ENCODE measurements at places on chromosomes 16 and 17. TPM values are rescaled to one million over a fixed set of nuclear protein-coding genes. Genes with fewer than 3 reads are reported as not detected.

- peak; percentile 51 for DNase-seq
Observed at GRCh38 chr17:60390925-60391470, 935 bp downstream of the USP32 start.

Gene CRHR1
- not detected for total RNA-seq

GRCh38 chr16:8798535-8799157 lies 1.0 kb downstream of the PMM2 start:
- DNase-seq, result no peak

Gene TMEM238L
- not detected for total RNA-seq

DNA sequence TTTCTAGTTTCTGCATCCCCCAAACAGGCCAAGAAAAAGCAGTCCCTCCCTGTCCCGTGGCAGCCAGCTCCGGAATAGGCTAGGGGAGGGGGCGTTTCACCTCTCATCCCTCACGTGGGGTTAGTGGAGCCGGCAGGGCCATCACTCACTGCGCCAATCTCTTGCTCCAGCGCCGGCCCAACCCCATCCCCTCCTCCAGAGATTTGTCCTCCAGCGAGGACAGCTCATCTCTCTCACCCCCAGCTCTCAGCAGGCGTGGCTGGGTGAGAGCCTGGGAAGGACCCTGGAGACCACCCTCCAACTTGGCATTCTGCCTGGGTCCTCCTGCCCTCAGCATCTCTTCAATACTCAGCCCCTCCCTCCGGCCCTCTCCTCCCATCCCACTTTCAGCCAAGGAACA lies 74.1 kb downstream of the TMEM132E start:
- DNase-seq, result peak; percentile 79

GRCh38 chr17:11109106-11109505 lies 131.9 kb upstream of the SHISA6 start:
- DNase-seq, result no peak

Gene SLC16A6
- total RNA-seq, result 2.3 TPM

Gene AMZ2
- total RNA-seq, result 27.1 TPM

DNA sequence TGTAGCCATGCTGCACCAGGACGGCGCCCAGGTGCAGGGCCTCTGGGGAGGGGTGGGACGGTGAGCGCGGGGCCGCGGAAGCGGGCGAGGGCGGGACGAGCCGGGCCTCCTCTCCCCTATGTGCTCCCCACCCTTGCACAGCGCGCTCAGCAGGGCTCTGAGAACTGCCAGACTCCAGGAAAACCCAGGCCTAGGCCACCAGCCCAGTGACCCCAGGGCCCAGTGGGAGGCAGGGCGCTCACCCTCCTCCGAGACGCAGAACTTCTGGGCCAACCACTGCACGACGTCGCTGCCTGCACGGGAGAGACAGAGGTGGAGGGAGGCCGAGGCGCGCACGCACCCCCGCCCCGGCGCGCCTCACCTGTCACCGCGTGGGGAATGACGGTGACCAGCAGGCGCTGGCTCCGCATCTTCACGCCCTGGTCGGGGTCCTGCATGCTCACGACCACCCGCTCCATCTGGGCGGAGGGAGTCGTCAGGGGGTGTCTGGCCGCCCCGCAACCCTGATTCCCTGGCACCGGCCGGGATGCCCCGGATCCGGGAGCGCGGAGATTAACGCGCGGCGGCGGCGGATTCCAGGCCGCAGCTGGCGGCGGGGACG lies 603 bp downstream of the RGS11 start:
- no peak for DNase-seq

Gene HS3ST4
- total RNA-seq, result 0.06 TPM

Gene KRTAP4-6
- total RNA-seq, result not detected

- peak; percentile 36 for DNase-seq
Observed at GRCh38 chr16:56966093-56966475, 4.3 kb downstream of the CETP start.

GRCh38 chr16:85182774-85183173 lies 70.5 kb upstream of the CIBAR2 start:
- DNase-seq, result no peak

Gene LDHD
- total RNA-seq, result 17.0 TPM

- no peak for DNase-seq
Observed at GRCh38 chr17:21397341-21398190, 21.4 kb downstream of the KCNJ12 start.

- DNase-seq, result no peak
Observed at GRCh38 chr17:66343531-66344078, 41.2 kb downstream of the PRKCA start.

Gene HIGD1B
- 23.9 TPM for total RNA-seq

Gene VTN
- 2.5 TPM for total RNA-seq

DNA sequence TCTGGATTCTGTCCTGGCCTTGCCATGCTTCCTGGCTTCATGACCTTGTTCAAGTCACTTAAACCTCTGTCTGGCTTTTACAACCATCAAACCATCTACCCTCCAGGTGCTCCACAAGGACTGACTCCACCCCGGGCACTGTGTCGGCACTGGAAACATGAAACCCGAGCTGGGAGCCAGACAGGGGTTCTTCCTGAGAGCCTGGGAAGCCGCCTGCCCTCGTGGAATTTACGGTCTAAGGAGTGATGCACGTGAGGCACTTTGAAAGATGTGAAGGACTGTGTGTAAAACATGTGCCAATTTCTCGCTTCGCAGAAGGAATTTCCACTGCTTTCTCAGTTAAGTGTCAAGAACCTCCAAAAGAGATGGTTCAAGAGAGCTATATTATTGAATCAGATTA lies 11.6 kb downstream of the CDK5R1 start:
- peak; percentile 32 for DNase-seq

- DNase-seq, result peak; percentile 16
Observed at GRCh38 chr16:68790130-68790761, 53.1 kb upstream of the TANGO6 start.

DNA sequence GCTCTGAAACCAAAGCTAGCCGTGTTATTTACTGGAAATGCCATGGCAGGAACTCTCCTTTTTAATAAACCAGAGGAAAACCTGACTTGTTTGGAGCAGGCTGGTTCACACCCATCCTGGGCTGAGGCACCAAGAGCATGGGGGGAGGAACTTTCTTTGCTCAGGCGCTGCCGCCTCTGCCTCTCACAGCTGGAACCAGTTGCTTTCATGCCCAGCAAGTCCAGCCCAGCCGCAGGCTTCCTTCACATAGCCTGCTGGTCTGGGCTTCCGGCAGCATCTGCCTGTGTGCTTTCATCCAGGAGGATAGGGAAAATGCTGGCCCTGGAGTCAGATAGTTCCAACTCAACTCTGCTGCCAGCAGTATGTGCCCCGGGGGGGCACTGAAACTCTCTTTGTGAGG lies 88.1 kb upstream of the ASIC2 start:
- DNase-seq, result peak; percentile 63

Data from lung (tissue), 17 donors.